ENCODE measurements at places on chromosomes 12 and 14.

GRCh38 chr14:74978416-74978947 is 23.1 kb upstream of the PGF start:
- peak; percentile 68 for DNase-seq

- no peak for DNase-seq
Measured at GRCh38 chr12:54661048-54661447, 12.9 kb upstream of the DCD start.

DNA sequence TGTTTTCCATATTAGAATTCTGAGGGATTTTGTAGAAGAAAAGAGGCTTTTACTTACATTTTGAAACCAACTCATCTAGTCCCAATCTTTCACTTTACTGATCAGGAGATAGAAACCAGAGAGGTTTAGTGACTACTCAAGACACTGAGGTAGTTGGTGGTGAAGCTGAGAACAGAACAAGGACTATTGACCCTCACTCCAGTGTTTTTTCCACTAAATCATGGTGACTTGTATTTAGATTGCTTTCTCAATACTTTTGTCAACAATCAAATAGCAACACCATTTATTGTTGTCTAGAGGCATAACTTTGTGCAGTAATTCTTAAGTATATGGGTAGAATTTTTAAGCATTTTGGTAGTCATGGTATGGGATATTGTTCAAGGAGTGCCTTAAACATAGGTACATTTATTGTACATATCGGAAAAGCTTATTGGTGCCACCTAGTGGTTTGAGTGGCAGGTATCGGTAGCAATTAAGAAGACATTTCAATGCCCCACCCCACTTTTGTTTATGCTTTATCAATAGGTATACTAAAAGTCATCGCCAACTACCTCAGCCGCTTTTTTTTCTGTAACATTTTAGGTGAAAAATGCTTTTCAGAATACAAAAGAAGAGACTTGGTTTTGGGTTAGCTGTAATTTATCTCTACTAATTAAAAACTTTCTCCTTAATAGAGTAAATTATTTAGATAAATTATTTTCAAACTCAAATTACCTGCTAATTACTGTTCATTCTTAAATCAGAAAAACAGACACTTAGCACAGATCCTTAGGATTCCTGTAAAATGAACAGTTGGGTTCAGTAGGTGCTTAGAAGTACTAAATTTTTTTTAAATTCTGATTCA is 47.3 kb upstream of the PAWR start:
- DNase-seq: no peak

DNA sequence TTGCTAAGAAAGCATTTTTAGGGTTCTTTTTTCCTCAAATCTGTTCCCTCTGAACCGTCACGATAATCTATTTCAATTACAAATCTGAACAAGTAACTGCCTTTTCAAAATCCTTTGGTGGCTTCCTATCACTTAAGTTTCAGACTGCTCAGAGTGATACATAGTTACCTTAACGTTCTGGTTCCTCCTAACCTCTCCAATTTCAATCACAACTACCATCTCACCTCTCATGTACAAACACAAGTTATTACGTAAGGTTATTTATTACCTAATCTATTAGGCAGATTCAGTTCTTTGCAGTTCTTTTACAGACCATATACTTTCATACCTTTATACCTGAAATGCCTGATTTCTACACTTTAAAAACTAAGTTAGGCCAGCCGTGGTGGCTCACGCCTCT is 12.1 kb downstream of the RNF212B start:
- no peak for DNase-seq

GRCh38 chr12:1823237-1823636 is 2.9 kb downstream of the LRTM2 start:
- DNase-seq: no peak

GRCh38 chr14:54350203-54350602 is 46.6 kb upstream of the CDKN3 start:
- no peak for DNase-seq

GRCh38 chr12:92828565-92828964 is 100.5 kb downstream of the EEA1 start:
- no peak for DNase-seq

GRCh38 chr12:50151047-50151687 is 16.0 kb downstream of the CERS5 start:
- DNase-seq: no peak

DNA sequence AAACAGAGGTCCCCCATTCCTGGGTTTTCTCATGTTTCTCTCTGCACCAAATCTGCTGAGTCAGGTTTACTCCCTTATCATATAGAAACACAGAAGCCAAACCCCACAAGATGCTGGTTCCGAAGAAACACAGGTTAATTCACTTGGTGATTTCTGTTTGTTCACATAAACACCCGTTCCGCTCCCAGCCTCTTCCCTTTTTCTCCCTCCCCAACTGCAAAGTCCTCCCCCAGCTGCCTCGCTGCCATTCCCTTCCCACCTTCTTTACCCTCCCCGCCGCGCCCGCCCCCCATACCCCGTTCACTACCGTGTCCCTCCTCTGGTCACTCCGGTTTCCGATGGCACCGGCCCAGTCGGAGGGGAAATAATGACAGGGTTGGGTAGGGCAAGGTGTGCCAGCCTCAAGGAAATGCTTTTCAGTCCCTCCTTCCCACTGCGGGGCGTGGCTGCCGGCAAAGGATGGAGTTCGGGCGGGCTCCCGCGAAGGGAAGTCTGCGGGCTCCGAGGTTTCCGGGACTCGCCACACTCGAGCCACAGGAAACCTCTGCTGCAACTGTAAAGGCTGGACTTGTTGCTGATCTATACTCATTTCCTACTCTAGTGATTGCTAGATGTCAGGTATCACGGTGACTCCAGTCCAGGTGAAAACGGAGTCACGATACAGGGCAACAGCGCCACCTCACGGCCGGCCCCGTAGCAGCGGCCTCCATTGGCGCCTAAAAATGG is at the start of gene STYK1:
TSS of gene STYK1 (minus strand) at position 394 of the 726 bp plus-strand sequence. CDS start 39,434 bp downstream, outside the sequence.
- peak; percentile 76 for DNase-seq

DNA sequence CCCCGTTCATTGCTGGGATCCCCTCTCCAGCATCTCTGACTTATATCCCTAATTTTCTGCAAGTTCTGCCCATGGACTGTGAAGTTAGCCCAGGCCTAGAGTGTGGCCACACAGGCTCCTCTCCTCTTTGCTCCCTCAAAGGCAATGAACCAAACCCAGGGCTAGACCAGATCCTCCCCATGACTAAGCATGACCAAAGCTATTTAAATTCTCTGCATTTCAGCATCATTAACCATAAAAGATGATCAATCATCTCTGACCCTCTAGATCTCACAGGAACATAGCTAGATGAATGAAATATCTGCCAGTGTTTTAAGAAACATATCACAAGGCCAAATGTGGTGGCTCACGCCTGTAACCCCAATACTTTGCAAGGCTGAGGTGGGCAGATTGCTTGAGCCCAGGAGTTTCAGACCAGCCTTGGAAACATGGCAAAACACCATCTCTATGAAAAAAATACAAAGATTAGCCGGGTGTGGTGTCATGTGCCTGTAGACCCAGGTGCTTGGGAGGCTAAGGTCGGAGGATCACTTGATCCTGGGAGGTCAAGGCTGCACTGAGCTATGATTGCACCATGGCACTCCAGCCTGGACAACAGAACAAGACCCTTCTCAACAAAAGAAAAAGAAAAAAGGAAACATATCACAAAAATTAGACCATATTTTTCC is 2.2 kb upstream of the KRT3 start:
- no peak for DNase-seq

DNA sequence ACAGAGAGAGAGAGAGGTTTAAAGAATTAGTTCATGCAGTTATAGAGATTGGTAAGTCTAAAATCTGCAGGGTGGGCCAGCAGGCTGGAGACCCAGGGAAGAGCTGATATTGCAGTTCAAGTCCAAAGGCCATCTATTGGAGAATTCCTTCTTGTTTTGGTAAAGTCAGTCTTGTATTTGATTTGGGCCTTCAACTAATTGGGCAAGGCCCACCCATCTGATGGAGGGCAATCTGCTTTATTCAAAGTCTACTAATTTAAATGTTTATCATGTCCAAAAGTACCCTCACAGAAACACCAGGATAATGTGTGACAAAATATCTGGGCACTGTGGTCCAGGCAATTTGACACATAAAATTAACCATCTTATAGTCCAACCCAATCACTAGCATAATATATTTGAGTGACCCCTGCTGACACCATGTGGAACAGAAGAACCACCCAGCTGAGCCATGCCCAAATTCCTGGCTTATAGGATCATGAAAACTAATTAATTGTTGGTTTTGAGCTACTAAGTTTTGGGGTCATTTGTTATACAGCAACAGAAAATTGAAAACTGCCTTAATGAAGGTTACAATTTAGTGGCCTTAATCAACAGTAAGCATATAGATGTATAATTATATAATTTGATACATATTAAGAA is 109.1 kb upstream of the PLXNC1 start:
- no peak for DNase-seq

DNA sequence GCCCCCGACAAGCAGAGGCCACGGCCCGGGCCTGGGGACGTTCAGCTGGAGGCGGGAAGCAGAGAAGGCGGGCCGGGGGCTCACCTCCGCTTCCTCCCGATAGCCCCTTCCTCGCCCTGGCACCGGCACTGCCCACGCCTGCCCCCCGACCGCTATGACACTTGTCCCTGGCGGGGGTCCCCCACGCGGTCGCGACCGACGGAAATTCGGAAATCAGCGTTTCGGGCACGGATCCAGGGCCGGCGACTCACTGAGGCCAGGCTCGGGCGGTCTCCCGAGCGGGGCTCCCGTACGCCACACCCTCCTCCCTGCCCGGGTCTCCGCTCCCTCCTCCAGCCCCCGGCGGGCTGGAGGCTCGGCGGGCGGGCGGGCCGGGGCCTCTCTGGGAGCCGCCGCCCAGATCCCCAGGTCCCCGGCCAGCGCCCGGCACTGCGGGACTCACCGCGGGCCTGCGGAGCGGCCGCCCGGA is 581 bp downstream of the PITPNM2 start:
- no peak for DNase-seq

GRCh38 chr14:60968099-60968498 is 12.8 kb downstream of the TRMT5 start:
- DNase-seq: no peak

GRCh38 chr14:96930526-96930925 is 133.3 kb downstream of the VRK1 start:
- no peak for DNase-seq

- DNase-seq: no peak
Measured at GRCh38 chr12:103012884-103013283, 55.4 kb downstream of the ASCL1 start.

DNA sequence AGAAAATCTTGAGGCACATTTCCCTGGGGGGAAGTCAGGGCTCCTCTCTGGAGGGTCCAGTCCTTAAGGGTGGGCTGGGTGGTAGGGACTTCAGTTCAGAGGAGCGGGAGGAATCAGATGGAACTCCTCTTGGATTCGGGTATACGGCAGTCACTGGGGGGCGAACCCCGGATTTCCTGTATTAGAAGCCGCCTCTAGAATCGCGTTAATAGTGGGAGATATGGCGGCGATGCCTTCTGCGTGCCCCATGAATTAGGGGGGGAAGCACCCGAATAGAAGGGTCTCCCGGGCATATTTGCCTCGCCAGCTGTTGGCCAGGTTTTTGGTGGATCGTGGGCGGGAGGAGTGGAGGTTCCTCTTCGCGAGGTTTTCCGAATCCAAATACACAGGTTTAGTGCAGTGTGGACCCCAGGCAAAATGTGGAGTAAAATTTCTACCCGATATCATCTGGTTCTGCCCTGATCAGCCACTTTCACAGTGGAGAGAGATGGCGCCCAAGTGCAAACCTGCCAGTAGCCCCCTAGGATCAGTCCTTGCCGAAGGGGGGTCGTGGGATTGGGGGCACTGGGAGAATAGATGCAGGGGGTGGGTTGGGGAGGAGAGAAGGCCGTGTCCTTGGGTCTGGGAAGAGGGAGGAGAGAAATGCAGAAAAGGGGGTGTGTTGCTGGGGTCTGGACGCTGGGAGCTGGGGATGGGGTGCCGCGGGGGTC is 628 bp downstream of the MEG3 start:
- no peak for DNase-seq

DNA sequence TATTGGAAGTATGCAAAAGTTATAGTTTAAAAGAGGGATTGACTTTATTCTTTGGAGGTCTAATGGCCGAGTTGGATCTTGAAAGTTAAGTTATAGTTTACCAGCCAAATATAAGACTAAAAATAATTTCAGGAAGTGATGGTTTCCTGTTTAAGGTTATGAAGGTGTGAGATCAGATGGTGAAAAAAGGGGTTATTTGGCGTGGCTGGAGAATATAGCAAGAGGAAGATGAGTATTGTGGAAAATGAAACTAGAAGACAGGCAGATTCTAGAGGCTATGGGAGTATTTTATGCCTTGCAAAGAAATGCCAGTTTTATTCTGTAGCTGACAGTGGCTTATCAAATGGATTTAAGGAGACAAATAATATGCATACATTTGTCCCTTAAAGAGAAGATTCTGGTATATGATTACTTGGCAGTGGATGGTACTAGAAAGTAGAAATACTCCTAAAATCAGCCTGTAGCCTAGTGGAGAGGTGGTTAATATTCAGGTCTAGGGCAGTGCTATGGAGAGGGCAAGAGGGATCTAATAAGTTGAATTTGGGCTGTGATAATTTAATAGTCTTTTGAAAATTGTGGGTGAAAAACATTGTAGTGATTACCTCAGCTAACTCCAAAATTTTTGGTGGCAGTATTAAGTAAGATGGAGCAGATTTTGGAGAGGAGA is 1091.8 kb upstream of the ATXN7L3B start:
- no peak for DNase-seq

DNA sequence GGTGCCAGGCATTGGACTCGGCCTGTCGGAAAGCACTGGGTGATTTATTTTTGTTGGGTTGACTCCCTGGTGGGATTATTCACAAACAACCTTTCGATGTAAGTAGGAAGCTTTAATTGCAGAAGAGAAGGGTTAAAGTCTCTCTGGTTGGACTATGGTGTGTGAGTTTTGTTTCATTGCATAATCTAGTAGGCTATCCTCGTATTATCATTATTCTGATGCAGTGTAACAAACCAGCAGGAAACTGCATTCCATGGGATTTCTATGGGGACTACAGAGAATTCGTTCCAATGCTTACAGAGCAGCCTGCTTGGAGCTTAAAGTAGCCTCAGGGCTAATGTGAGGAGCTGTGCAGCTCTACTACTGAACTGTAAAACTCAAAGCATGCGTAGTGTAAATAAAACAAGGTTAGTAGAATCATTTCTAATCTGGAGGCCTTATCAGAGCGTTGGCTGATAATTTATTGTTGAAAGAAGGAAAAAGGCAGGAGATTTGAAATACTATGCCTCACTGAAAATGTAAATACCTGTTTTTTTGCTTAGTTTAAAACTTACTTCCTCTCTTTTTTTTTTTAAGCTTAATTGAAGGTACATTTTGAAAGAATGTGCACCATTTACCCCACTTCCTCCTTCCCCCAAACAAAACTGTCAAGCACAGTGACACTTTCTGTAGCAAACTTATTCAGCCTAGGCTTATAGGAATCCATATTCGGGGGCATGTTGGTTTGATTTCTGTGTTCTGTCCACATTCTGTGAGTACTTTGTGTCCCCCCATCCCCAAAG is 226.7 kb downstream of the NPAS3 start:
- DNase-seq: no peak

DNA sequence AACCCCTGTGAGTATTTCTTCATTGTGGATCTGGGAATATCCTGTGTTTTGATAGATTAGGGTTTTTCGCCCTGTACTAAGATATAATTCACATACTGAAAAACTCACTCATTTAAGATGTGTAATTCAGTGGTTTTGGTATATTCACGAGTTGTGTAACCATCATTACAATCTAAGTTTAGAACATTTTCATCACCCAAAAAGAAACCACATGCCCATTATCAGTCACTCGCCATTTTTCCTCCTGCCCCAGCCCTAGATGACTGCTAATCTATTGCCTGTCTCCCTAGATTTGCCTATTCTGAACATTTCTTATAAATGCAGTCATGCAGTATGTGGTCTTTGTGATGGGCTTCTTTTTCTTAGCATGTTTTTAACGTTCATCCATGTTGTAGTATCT is 67.9 kb upstream of the ATF1 start:
- no peak for DNase-seq
